CD4-positive, alpha-beta T cell treated with Interleukin-17A for 4 hours (primary cell): ENCODE measurements at places on chromosomes 7 and 10.

DNA sequence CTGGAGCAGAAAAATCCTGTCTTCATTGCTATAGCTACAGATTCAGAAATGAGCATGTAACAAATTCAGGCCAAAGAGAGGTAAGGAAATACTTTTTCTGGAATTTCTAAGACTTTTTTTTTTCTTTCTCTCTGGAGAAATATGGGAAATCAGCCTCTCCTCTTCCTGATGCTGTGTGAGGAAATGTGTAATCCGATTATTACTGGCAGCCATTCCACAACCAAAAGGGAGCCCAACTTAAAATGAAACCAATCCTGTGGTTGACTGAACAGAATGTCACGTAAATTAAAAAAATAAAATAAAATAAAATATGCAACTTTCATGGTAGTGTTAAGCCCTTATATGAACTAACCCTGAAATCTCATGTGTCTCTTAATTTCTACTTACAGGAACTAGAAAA lies 10.7 kb upstream of the POT1 start:
- no peak for DNase-seq

DNA sequence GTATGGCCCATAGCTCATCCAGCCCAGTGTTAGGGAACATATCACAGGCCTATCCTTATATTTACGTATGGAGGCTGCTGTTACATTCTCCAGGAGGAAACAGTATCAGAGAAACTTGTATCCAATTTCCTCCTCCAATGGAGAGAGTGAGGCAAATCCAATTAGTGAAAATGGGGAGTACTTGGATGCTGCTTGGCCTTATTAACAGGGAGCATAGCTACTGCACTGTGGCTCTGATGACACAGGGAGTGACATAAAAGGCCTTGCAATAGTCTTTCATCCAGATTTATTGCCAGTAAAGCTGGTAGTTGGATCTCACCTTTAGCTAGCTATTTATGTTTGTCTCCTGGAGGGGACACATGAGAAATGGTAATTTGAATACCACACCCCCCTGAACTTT lies 313.2 kb upstream of the MTPN start:
- DNase-seq, result no peak

- peak; percentile 40 for DNase-seq
Observed at GRCh38 chr7:140653319-140654108, 12.9 kb upstream of the DENND2A start.

DNA sequence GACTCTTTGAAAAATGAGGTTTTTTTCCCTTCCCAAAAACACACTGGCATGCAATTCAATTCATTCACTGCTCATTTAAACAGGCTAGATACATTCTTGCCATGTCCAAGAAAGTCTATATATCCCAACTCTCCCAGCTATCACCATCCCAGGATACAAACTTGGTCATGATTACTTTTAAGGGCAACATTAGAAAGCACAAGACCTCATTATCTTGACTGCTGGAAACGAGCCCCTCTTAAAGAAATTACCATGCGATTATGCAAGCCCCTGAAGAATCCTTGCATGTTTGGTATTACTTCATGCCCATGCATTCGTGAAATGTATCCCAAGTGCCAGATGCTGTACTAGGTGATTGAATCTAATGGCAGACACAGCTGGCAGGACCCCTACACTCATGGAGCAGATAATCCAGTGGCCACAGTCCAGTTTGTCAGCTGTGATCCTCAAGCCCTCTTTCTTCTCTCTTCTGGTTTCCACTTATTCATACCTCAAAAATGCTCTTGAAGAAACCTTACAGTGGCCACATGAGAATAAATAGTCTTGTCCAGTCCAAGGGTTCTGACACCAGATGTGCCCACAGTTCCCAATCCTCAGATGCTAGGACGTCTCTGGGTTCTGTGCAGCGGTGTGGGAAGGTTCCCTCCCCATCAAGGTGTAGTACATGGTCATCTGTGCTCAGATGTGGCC lies 103.7 kb upstream of the HABP2 start:
- DNase-seq, result no peak

- DNase-seq, result no peak
Observed at GRCh38 chr7:29193316-29194205, 1.0 kb upstream of the CHN2 start.

- no peak for DNase-seq
Observed at GRCh38 chr7:18468795-18469194, 26.8 kb upstream of the HDAC9 start.
